ENCODE measurements at places on chromosomes 11 and 22. TPM values are rescaled to one million over a fixed set of nuclear protein-coding genes. Genes with fewer than 3 reads are reported as not detected.
A peak's percentile ranks its signal among the peaks of the same experiment; 100 is the strongest.

Gene FJX1
- 14.4 TPM for total RNA-seq

- peak; percentile 60 for DNase-seq
These were observed 157.9 kb upstream of the CARD18 start for GRCh38 chr11:105297463-105297862.

DNA sequence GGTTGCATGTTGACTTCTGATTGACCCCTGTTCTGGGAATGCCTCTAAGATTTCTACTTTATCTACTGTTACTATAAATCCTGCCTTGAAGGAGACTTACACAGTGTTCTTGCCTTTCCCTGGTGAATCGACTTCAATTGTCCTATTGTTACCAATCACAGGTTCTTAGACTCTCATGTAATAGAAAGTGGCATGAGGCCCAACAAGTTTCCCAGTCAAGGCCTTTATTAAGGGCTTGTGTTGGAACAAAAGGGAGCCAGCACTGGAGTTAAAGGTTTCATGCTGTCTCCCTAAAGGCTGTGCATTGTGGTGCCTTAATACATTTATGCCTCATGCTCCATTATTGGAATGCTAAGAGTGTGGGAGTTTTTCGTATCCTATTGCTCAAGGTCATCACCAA is 23.3 kb downstream of the MS4A2 start:
- DNase-seq, result no peak

- DNase-seq, result peak; percentile 97
These were observed 61.9 kb downstream of the MED15 start for GRCh38 chr22:20569059-20570058.

DNA sequence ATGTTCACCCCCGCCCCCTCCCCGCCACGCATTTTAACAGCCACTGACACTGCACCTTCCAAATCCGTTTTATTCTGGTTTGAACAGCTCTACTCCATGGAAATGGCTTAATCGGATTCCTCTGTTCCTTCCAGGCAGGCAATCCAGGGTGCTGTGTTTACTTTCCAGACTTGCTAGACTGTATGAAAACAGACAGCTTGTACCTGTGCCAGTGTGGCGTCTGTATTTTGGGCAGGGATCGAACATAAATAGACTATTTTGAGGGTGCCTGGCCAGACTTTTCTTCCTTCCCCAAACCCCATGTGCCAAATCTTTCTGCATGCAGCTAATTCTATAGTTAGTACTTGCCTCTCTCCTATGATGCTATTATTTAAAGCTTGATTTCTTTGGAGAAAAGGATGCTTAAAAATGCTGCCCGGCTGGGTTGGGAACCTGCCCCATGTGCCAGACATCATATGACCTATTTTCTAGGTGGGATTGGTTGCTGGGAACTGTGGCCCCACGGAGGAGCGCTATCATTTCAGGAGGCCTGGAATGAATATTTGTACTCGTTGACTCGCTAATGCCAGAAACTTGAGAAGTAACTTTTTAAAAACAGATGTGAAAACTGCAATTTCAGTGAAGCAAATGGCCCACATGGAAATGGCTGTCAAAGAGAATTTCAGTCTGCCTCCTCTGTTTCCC is 814.8 kb downstream of the BRD1 start:
- no peak for DNase-seq

GRCh38 chr11:17528906-17529843 is 15.0 kb downstream of the USH1C start:
- peak; percentile 22 for DNase-seq

All from M059J (cell line).